ENCODE measurements at places on chromosomes 13 and 19.

GRCh38 chr13:102814025-102814607, 15.2 kb downstream of the BIVM start:
- no peak for DNase-seq

GRCh38 chr19:50823389-50824042, at the start of gene KLK1:
KLK1 (minus strand) TSS chr19:50823787; CDS start chr19:50823748, 39 bp downstream.
- DNase-seq, result no peak

DNA sequence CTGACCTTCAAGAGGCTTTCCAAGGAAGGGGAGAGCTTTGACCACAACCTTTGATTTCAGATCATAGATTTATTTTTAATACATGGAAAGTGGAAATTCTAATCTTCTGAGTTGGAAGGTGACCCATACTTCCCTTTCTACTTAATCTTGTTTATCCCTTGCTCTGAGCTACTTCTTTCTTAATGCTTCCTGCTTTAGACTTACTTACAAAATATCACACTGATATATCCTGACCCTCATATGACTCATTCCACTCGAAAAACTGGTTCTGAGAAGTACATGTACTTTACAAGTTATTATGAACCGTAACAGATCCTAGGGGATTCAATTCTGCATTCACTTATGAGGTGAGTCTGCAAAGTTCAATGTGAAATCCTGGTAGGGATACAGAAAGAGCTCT, 76.2 kb upstream of the IRS2 start:
- DNase-seq, result no peak

DNA sequence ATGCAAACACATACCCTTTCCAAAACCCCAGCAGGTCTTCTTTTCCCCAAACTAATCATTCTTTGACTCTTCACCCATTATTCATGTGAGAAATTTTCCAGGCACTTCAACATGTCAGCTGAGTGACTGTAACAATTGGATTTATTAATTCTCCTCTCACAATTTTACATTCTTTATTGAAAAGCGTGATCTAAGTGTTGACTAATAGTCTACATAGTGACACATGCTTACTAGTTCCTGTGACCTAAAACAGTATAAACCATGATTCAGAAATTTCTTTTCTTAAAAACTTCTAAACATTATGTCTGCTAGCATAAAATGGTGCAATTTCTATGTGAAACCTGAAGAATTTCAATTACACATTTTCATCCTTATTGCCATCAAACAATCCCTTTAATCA, 532.3 kb downstream of the GPC5 start:
- DNase-seq, result no peak

DNA sequence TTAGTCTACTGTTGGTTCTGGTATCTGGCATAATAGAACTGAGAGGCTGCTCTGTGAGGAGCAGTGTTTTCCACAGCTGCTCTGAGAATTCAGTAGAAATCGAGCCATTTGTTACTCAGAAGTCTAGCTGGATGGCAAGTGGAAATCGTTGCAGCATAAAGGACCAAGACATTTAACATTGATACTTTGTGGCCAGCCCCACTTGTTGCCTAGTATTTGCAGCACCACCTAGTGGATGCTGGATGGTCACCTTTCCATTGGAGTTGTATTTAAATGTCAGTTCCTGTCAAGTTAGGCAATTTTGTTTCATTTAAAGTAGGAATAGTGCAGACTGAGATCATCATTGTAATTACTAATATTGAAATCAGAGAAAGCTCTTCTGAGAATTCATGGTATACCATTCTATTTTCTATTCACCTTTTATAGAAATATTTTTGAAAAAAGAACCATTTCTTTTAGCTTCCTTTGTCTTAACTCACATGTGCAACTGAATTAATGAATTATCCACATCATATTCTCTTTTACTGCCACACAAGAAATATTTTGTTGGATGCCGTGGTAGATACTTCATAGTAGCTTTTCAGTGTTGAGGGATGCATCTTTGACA, 64.6 kb downstream of the PDS5B start:
- DNase-seq, result no peak

- DNase-seq, result no peak
These were observed 22.5 kb downstream of the DHRS12 start for GRCh38 chr13:51781246-51782022.

- no peak for DNase-seq
These were observed 3.7 kb upstream of the LYPD3 start for GRCh38 chr19:43469160-43469480.

DNA sequence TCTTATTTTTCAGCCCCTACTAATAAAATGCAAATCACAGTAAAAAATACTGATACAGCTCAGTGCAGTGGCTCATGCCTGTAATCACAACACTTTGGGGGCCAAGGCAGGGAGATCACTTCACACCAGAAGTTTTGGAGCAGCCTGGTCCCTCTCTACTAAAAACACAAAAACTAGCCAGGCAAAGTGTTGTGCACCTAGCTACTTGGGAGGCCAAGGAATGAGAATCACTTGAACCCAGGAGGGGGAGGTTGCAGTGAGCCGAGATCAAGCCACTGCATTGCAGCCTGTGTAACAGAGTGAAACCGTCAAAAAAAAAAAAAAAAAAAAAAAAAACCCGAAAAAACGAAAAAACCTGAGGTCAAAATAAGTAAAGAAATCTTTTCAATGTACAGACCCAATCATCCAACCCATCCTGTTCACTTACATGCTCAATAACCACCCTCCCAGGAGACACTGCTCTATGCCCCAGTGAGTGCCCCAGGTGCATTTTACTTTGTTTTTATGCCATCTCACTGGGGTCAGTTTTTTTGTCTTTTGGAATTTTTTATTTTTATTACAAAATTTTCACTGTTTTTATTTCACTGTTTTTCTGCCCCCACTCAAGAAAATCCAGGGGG, 107.0 kb downstream of the ZNF486 start:
- no peak for DNase-seq

GRCh38 chr19:35063940-35064818, 22.7 kb downstream of the HPN start:
- no peak for DNase-seq

- no peak for DNase-seq
These were observed 725 bp downstream of the ZNF682 start for GRCh38 chr19:20038358-20039202.

GRCh38 chr13:26964278-26965250, 204.0 kb upstream of the GPR12 start:
- no peak for DNase-seq

DNA sequence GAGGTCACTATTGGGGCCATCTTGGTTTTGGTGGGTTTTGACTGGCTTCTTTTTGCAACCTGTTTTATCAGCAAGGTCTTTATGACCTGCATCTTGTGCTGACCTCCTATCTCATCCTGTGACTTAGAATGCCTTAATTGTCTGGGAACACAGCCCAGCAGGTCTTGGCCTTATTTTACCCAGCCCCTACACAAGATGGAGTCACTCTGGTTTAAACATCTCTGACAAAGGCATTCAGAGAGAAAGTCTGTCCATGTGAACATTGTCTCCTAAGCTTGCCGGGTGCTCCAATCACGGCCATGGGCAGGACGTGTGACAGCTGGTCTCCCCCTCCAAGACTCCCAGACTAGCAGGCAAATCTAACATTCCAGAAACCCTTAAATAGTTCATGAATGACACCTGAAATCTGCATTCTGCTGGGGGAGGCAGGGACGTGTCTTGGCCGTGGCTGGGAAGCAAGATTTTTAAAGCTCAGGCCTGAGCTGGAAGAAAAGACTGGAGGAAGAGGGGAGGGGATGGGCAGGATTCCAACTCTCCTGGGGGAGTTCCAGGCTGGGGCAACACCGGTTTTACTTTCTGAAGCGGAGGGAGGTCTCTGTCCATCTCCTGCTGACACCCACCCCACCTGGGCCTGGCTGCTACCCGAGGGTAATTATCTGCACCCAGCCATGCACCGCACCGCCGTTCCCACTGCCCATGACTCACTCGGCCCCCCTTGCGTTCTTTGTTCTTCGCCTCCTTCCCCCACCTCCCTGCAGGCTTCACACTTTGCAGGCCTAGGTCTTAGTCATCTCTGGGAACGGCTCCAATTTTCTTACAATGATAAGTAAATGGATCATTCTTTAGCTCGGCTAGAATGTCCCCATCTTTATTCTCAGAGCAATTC, 11.6 kb upstream of the OR1M1 start:
- DNase-seq, result peak; percentile 65

DNA sequence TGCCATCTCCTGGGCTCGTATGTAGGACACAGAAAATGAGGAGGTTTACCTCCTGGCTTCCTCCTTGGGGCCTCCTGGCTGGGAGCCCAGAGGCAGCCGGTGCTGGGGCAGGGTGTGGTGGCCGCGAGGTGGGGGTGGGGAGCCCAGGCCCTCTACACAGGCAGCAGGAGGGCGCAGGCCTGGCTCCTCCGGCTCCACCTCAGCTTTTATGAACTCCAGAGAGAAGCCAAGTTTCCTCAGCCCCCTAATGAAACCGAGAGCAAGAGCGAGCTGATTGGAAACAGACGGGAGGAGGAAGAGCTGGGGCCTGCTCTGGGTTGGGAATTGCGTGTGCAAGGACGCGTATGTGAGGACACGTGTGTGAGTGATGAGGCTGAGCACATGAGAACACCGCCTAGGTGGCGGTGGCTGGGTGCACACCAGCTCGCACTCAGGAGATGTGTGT, 23.1 kb downstream of the LYL1 start:
- DNase-seq, result no peak

- DNase-seq, result no peak
These were observed 506.2 kb downstream of the FGF9 start for GRCh38 chr13:22176968-22177520.

GRCh38 chr19:6481541-6482342, at the start of gene DENND1C:
DENND1C (minus strand) TSS chr19:6481787; CDS start chr19:6481695, 92 bp downstream.
- no peak for DNase-seq

- no peak for DNase-seq
These were observed 319 bp downstream of the NKG7 start for GRCh38 chr19:51372021-51372648.

DNA sequence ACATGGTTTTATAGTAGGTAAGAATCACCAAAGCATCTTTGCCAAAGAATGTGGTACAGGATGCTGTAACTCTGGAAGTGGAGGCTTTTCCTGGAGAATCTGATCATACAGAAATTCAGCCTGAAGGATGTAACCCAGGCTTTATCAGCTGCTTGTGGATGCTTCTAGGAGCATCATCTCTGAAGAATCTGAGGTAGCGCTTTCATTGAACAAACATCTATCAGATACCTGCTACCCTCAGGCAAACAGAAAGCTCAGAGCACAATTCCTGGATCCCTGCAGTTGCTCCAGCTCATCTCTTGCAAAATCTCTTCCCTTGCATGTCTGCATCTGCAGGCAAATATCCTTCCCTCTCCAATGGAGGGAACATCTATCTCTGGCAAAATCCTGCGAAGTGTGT, 9.3 kb downstream of the FAM124A start:
- DNase-seq, result no peak

GRCh38 chr19:49976496-49976895, 15.5 kb upstream of the SIGLEC11 start:
- no peak for DNase-seq

- no peak for DNase-seq
These were observed 235.6 kb downstream of the SHISA2 start for GRCh38 chr13:25816239-25816638.

DNA sequence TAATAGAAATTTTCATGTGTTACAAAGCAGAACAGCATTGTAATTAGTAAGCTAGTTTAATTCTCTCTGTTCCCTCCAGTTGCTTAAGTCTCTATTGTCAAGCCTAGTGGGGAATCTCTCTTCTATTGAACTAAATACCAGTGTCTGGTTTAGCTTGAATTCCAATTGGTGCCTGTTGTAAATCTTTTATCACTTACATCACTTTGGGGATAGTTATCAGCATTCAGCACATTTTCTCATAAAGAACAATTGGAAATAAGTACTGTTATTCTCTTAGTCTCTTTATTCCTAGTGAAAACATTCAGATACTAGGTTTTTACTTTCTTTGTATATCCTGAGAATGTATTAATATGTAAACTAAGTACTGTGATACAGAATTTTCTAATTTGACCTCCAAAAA, 25.2 kb downstream of the IPO5 start:
- DNase-seq, result no peak

DNA sequence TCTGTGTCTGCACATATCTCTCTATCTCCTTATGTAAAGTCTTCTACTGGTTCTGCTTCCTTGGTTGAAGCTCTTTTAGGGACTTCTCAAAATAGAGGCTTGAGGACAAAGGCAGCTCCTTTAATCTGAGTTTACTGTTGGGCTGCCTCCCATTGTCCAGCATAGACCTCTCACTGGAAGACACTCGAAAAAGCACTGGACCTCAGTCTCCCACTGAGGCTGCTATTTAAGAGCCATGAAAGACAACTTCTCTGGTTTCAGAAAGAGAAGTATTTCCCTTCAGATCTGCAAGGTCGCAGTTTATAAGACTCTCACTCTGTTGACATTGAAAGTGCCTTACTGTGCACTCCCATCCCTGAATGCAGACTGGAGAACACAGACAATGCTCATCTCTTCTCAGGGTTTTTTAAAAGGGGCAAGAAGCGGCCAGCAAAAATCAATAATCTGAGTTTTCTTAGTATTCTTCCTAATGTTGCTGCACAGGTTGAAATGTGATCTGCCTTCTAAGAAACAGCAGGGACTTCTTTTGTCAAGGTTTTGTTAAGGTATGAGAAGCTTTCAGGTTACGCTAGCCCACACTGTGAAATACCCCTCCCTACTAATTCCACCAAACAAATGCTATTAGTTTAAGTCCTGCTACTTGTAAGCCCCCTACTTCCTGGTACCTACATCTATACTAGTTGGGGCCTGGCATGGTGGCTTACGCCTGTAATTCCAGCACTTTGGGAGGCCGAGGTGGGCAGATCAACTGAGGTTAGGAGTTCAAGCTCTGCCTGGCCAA, 450.0 kb upstream of the SLC10A2 start:
- DNase-seq, result no peak

DNA sequence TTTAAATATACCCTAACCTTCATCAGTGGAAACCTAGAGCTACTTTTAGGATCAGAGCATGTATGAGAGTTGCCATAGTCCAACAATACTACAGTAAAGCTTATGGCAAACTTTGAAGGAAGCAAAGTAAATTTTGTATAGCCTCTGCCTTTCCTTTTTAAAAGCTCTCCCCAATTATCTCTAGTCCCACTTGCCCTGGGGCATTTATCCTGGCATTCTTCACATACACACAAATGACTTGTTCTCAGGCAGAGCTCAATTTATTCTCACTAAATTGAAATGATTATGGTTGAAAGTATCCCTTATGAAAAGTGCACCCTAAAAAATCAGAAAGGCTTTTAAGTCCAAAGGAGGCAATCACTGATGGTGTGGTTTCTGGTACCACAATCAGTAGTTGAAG, 94.1 kb upstream of the UFM1 start:
- DNase-seq, result no peak

DNA sequence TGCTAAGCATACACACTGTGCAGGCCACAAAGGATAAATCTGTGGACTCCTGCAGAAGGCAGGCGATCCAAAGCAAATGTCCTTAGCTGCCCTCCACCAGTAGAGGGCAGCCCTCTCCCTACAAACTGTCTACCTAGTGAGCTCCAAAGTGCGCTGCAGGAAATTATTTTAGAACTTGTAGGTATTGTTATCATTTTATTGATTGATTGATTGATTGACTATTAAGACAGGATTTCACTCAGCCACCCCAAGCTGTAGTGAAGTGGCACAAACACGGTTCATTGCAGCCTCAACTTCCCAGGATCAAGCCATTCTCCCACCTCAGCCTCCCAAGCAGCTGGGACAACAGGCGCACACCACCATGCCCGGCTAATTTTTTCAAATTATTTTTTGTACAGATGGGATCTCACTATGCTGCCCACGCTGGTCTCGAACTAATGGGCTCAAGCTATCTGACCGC, 37.3 kb downstream of the RNF6 start:
- DNase-seq, result no peak

GRCh38 chr13:110037925-110038573, 251.7 kb upstream of the IRS2 start:
- DNase-seq, result no peak

GRCh38 chr13:25217023-25217885, 45.2 kb upstream of the AMER2 start:
- DNase-seq, result no peak

Data from AG04449 (cell line).